ENCODE measurements at places on chromosomes 6 and 20.

DNA sequence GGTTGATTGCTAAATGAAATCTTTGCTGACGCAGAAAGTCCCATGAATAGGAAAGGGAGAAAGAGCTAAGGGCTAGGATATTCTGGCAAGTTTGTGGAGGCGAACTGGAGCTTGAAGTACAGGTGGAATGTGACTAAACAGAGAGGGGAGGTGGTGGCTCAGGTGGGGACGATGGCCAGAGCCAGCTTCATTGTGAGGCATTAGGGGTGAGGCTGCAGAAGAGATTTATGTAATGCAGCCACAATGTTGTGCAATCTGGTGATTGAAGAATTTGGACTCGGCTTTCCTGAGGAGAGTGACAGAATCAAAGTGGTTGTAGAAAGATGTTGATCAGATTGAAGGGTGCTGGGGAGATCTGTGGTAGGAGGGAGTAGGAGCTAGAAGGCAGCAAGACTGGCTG lies 42.9 kb upstream of the SPACA1 start:
- no peak for DNase-seq

GRCh38 chr6:168319279-168320111 lies at the start of gene DACT2:
DACT2 (minus strand) TSS chr6:168319777; CDS start chr6:168319633, 144 bp downstream.
- DNase-seq: no peak

- DNase-seq: no peak
Observed at GRCh38 chr20:59788196-59788735, 145.2 kb downstream of the SYCP2 start.

DNA sequence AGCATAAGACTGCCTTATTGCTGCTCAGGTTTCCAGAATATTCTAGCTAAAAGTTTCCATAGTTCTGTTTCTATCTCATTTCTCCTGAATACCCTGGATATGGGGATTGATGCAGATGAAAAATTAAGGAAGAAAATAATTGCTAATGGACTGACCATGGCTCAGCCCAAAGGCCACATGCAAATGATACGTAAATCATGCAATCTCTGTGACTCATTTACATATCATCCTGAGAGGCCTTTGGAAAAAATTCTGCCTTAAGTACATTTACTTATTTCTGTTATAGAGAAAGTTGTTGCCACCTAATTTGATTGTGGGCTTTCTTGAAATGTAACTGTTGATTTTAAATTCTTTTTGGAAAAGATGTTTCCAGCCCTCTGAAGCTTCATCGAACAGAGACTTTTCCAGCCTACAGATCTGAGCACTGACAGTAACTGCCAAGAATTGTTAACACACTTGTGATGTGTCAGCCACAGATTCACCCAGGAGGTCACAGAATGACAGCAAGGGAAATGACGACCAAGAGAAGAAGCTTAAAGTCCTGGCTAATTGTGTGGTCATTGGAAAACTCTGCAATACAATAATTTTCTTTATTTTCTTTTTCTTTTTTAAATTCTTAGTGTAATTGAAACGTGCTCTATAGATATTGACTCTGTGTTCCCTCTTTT lies 174.8 kb downstream of the DOK5 start:
- peak; percentile 34 for DNase-seq

DNA sequence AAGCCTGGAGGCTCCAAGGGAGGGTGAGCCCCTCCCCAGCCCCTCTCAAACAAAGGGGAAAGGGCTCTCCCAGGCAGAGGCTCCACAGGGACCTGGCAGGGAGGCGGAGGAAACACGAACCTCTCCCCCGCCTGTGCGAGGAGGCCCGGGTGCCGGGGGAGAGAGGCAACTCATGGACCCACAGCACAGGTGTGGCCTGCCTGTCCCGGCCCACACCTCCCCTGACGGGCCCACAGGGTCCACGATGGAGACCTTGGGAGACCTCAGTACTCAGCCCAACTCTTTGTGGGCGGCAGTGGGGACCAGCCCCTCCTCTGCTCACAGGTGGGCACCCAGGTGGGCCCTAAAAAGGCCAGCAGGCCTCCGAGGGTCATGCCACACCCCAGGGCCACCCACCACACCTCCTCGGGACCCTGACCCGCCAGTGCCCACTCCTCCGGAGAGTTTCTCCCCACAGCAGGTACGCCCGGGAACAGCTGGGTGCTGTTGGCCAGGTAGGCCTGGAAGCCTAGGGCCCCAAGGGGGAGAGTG lies 12.2 kb downstream of the LAMA5 start:
- DNase-seq: no peak

GRCh38 chr20:47300071-47300470 lies 56.4 kb downstream of the ZMYND8 start:
- peak; percentile 41 for DNase-seq

DNA sequence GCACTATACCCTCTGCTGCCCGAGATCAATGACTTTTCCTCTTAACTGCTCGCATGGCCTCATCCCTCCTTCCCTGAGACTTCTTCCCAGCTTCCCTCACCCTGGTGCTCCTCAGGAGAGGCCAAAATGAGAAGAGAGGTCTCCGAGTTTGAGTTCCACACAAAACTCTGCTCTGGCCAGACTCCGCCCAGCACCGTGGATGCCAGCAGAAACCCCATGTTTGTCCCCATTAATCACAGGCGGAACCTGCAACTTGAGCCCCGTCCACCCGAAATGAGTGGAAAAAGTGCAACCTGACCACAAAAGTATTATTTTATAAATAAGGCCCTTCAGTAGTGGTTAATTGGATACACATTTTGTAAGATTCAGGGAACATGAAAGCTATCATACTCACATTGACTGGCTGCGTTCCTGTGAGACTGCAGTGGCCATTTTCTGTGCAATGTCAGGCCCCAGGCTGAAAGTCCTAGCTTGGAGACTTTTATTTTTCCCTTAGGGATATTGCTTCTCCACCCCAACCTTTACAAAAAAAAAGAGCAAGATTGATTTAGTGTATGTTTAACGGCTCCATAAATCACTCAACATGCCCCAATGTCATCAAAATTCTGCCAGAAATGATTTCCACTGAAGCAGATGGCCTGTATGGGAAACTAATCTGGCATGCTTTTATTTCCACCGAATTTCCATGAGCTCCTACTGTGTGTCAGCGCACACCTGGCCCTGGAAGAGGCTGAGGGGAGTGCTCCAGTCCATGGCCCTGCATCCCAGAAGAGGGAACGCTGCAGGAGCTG lies 134.6 kb downstream of the BMP7 start:
- DNase-seq: no peak

DNA sequence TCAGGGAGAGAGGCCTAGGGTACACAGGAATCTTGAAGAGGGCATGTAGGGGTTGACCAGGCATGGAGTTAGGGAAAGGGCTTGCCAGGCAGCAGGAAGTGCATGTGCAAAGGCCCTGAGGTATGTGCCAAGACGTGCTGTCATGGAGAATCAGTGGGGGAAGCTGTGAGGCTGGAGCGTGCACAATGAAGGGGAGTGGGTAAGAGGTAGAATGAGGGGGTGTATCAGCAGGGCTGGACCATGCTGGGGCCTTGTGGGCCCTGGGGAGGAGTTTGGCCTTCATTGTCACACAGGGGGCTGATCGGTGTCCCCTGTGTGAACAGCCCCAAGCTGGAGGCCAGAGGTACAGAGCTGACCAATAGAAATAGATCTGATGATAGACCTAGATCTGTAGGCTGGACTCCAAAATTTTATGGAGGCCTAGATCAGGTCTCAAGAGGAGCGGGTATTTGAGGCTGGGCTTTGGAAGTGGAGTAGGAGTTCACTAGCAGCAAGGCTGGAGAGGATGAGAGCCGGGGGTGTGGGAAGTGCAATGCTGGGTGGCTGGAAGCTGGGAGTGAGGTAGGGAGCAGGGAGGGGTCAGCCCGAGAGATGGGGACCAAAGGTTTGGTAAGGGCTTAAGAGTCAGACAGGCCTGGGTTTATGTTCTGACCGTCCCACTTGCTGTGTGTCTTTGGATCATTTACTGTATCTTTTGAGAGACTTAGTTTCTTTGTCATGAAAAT lies 3.0 kb downstream of the SRC start:
- no peak for DNase-seq

DNA sequence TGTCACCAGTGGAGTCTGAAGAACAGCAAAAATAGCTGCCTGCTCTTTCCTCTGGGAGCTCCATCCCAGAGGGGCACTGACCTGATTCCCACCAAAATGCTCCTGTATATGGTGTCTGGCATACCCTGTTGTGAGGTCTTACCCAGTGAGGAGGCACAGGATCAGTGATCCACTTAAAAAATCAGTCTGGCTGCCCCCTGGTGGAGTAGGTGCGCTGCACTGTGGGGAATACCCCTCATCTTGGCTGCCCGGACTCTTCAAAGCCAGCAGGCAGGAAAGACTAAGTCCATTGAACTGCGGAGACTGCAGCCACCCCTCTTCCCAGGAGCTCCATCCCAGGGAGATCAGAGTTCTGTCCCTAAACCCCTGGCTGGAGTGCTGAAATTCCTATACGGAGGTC lies 230.9 kb upstream of the HTR1E start:
- DNase-seq: no peak

DNA sequence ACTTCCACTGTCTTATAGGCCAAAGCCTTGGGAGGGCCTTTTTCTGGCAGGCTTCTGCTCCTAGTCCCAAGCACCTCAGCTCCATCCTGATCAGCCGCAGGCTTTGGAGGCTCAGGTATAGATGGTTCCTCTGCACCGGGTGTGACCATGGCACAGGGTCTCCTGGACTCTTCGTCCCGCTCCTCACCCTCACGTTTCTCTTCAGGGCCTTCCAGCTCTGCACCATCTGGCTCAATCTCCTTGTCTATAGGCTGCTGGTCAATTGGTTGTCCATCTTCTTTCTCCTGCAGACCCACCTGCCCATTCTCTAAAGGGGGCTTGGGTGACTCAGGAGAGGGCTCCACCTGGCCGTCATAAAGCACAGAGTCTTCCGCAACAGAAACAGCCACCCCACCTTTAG lies 37.0 kb downstream of the BFSP1 start:
- no peak for DNase-seq

DNA sequence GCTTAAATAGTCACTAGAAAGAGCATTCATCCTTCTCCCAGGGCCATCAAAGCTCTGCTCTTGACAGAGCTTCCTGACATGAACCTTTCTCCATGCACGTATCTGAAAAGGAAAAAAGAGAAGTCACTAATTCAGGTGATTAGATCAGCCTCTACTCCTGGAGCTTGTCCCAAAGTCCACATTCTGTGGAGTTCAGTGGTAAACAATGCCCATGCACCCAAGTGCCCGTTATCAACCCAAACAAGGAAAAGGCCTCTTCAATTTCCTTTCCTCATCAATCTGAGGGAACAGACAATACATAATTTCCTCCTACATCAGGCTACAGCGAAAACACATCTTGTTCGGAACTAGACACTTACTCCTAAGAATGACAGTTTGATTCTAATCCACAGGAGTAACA lies 129.2 kb upstream of the PCSK2 start:
- no peak for DNase-seq

Data from fibroblast of skin of scalp (primary cell).